ENCODE measurements at places on chromosomes 3 and 15.

- no peak overlapping the region for H3K27ac ChIP-seq
- H3K4me3 ChIP-seq, result no peak overlapping the region
- H3K27me3 ChIP-seq, result no peaks in the 10 kb centered on the region
- DNase-seq, result no peak
Observed at GRCh38 chr3:46561511-46561910, 4.6 kb downstream of the LRRC2 start.

- H3K36me3 ChIP-seq, result no peaks in the 10 kb centered on the region
- no peak for DNase-seq
- H3K27ac ChIP-seq, result no peak overlapping the region
- no peaks in the 10 kb centered on the region for H3K4me1 ChIP-seq
- no peaks in the 10 kb centered on the region for H3K27me3 ChIP-seq
Observed at GRCh38 chr3:64064804-64065203, 41.5 kb upstream of the PSMD6 start.

GRCh38 chr3:115660646-115661337 lies 37.5 kb downstream of the GAP43 start:
- no peaks in the 10 kb centered on the region for H3K27me3 ChIP-seq
- H3K36me3 ChIP-seq, result no peaks in the 10 kb centered on the region
- DNase-seq, result no peak
- H3K4me1 ChIP-seq, result peaks cover 11% of the 10 kb centered on the region
- no peak overlapping the region for H3K4me3 ChIP-seq

- no peaks in the 10 kb centered on the region for H3K36me3 ChIP-seq
- no peaks in the 10 kb centered on the region for H3K27me3 ChIP-seq
- H3K27ac ChIP-seq, result no peak overlapping the region
- no peaks in the 10 kb centered on the region for H3K4me1 ChIP-seq
- no peak overlapping the region for H3K4me3 ChIP-seq
- DNase-seq, result no peak
Observed at GRCh38 chr15:69660114-69660513, 207.5 kb downstream of the RPLP1 start.

- no peaks in the 10 kb centered on the region for H3K4me1 ChIP-seq
- H3K27me3 ChIP-seq, result no peaks in the 10 kb centered on the region
- no peak for DNase-seq
- H3K4me3 ChIP-seq, result no peak overlapping the region
Observed at GRCh38 chr3:9229325-9229724, 20.1 kb downstream of the SRGAP3 start.

DNA sequence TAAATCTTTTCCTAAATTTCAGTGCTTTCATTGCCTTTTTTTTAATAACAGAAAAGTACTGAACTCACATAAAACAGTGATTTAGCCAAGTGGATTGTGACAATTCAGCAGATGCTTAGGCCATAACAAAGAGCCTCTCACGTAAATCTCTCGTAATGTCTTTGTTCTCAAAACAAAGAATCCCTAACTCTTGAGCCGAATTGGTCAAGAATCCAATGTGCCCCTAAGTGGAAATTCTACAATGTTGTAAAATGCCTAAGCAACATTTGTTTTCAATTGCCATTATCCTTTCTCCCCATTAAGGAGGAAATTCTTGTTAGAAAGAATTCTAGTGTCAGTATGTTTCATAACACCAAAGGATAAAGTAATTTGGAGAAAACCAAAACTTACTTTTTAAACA lies 235.7 kb upstream of the THBS1 start:
- no peaks in the 10 kb centered on the region for H3K27me3 ChIP-seq
- H3K4me1 ChIP-seq, result no peaks in the 10 kb centered on the region
- no peak overlapping the region for H3K4me3 ChIP-seq
- DNase-seq, result no peak
- H3K36me3 ChIP-seq, result no peaks in the 10 kb centered on the region

GRCh38 chr15:97076011-97076410 lies 745.5 kb downstream of the NR2F2 start:
- H3K27me3 ChIP-seq, result no peaks in the 10 kb centered on the region
- DNase-seq, result no peak
- H3K36me3 ChIP-seq, result no peaks in the 10 kb centered on the region
- H3K4me1 ChIP-seq, result no peaks in the 10 kb centered on the region

GRCh38 chr3:35392187-35392586 lies 247.1 kb upstream of the ARPP21 start:
- DNase-seq, result no peak
- no peaks in the 10 kb centered on the region for H3K4me1 ChIP-seq
- no peak overlapping the region for H3K4me3 ChIP-seq

DNA sequence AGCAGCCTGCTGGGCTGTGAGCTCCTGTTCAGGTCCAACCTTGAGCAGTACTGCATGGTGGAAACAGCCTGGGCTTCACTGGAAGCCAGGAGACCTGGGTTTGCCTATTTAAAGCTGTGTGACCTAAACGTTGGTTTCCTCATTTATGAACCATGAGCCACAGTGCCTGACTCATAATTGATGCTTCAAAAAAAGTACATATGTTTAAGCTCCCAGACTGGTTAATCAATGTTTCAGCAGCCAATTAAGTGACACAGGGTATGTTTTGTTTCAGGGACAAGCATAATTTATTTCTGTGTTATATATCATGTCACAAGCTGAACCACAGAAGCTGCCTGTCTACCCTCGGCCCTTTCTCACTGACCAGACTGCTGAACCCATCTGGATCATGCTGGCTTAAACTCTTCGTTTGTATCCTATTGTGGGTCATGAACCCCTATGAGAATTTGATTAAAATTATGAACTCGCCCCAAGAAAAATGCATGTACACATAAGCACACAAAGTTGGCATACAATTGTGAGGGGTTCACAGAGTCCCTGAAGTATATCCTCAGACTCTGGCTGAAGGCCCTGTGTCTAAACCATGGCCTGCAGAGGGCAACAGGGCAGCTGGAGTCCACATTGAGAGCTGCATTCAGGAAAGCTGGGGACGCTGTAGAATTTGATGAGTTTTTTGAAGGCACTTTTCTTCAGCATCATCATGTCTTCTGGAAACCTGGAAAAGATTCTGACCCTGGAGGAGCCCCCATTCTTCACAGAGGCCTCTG lies 23.7 kb downstream of the HDC start:
- H3K36me3 ChIP-seq, result no peaks in the 10 kb centered on the region
- no peak overlapping the region for H3K4me3 ChIP-seq
- H3K27ac ChIP-seq, result no peak overlapping the region

DNA sequence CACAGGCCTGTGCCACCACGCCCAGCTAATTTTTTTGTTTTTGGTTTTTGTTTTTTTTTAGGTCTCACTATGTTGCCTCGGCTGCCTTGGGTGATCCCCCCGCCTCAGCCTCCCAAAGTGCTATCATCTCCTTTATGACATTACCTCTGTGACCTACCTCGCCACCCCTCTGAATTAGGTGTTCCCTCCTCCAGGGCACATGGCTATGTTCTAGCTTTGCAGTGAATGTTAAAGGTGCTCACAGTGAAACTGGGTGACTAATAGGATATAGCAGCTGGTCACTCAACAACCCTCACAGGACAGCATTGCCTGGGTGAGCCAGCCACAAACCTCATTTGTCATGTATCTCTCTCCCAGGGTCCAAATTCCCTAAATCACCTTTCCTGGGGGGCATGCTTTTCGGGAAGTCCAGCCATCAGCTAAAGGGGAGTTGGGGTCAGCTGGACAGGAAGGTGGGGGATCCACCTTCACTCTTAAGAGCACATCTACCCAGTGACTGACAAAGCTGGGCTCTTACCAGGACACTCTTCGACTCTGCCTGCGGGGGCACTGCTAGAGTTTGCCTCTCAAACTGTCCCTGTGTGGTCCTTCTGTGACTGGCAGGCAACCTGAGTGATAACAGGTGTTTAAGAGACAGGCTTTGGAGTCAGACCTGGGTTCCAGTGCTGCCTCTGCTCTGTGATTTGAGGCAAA lies 1.6 kb upstream of the TTLL3 start:
- H3K36me3 ChIP-seq, result 0 out of 2 replicates have a peak, but pooled peaks cover 15% of the 10 kb centered on the region
- DNase-seq, result peak; percentile 45
- H3K27me3 ChIP-seq, result no peaks in the 10 kb centered on the region
- H3K27ac ChIP-seq, result no peak overlapping the region
- H3K4me1 ChIP-seq, result no peaks in the 10 kb centered on the region

- H3K27ac ChIP-seq, result no peak overlapping the region
- H3K4me1 ChIP-seq, result peaks cover 13% of the 10 kb centered on the region
- DNase-seq, result no peak
- no peaks in the 10 kb centered on the region for H3K36me3 ChIP-seq
Observed at GRCh38 chr15:70532531-70533186, 230.7 kb downstream of the UACA start.

GRCh38 chr3:16173283-16174025 lies 1.0 kb upstream of the GALNT15 start:
- H3K27ac ChIP-seq, result no peak overlapping the region
- DNase-seq, result no peak
- H3K36me3 ChIP-seq, result no peaks in the 10 kb centered on the region
- no peaks in the 10 kb centered on the region for H3K4me1 ChIP-seq
- H3K4me3 ChIP-seq, result no peak overlapping the region
- H3K27me3 ChIP-seq, result no peaks in the 10 kb centered on the region

- no peak overlapping the region for H3K27ac ChIP-seq
- no peaks in the 10 kb centered on the region for H3K27me3 ChIP-seq
- no peak overlapping the region for H3K4me3 ChIP-seq
- no peak for DNase-seq
- H3K36me3 ChIP-seq, result no peaks in the 10 kb centered on the region
Observed at GRCh38 chr15:56734013-56734635, 815 bp upstream of the ZNF280D start.

- no peak overlapping the region for H3K27ac ChIP-seq
- no peak for DNase-seq
- H3K4me3 ChIP-seq, result no peak overlapping the region
- H3K36me3 ChIP-seq, result no peaks in the 10 kb centered on the region
- H3K27me3 ChIP-seq, result peaks cover 84% of the 10 kb centered on the region
- H3K4me1 ChIP-seq, result peaks cover 40% of the 10 kb centered on the region
Observed at GRCh38 chr15:90659481-90659880, 57.7 kb upstream of the BLM start.

- H3K4me1 ChIP-seq, result 0 out of 2 replicates have a peak, but pooled peaks cover 9% of the 10 kb centered on the region
- H3K27me3 ChIP-seq, result no peaks in the 10 kb centered on the region
Observed at GRCh38 chr15:52153900-52154895, 37.0 kb downstream of the GNB5 start.
